ENCODE measurements at places on chromosomes 13 and 19.

- DNase-seq: no peak
Measured at GRCh38 chr19:51025809-51026553, 435 bp downstream of the KLK11 start.

- DNase-seq: no peak
Measured at GRCh38 chr19:13554506-13555240, 48.4 kb upstream of the CACNA1A start.

DNA sequence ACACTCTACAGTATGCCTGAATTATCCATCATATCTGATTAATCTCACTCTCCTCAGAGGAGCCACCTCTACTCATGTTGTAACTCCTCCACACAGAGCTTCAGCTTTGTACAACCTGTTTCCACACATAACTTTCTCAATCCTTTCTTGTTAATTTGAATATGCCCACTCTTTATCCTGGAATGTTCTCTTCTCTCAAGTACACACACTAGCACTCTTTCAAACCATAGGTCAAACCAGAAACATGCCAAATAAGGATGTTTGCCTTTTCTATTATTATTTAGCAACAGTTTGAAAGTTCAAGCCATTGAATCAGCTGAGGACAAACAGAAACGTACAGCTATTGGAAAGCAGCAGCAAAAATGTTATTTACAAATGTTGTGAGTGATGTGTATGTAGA, 110.3 kb downstream of the MIPEP start:
- DNase-seq: no peak

GRCh38 chr13:50762969-50763567, 80.4 kb downstream of the DLEU7 start:
- DNase-seq: no peak

DNA sequence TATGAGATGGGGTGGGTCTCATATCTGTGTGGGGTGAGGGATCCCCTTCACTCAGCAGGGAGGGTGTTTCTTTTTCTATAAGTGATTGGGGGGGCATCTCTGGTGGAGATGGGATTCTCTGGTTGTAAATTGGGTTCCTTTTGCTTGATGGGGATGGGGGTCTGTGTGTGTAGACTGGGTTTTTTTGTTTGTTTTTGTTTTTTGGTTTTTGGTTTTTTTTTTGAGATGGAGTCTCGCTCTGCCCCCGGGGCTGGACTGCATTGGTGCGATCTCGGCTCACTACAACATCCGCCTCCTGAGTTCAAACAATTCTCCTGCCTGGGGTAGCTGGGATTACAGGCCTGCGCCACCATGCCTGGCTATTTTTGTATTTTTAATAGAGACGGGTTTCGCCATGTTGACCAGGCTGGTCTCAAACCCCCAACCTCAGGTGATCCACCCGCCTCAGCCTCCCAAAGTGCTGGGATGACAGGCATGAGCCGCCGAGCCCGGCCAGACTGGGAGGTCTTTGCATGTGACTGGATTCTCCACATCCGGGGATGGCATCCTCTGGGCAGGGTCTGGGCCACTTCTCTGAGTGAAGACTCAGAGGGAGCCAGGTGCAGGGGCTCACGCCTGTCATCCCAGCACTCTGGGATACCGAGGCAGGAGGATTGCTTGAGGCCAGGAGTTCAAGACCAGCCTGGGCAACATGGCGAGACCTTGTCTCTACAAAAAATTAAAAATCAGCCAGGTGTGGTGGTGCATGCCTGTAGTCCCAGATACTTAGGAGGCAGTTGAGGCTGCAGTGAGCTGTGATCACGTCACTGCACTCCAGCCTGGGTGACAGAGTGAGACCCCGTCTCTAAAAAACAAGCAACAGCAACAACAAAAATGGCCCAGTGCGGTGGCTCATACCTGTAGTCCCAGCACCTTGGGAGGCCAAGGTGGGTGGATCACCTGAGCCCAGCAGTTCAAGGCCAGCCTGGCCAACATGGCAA, 799 bp downstream of the MYBPC2 start:
- DNase-seq: no peak

- no peak for DNase-seq
Measured at GRCh38 chr19:17259118-17259780, 5.3 kb downstream of the USHBP1 start.

DNA sequence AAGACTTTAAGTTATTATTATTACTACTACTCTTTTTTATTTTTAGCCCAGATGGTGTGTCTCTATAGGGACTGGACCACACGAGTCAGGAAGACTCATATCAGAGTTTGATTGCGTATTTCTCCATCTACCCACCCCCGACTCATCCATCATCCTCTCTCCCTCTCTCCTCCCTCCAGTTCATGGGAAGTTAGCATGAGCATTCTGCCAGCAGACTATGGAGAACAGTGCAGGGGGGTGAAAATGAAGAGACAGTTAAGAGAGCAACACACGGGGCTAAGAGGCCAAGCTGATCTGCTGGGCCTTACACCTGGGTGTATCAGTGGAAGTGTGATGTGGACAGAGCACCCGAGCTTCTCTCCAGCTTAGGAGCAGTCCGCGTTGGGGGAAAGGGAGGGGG, 95.0 kb downstream of the UQCRFS1 start:
- DNase-seq: no peak

- DNase-seq: peak; percentile 12
Measured at GRCh38 chr19:12092065-12092867, 27.7 kb downstream of the ZNF844 start.

- no peak for DNase-seq
Measured at GRCh38 chr19:33706631-33707030, 84.9 kb downstream of the CHST8 start.

DNA sequence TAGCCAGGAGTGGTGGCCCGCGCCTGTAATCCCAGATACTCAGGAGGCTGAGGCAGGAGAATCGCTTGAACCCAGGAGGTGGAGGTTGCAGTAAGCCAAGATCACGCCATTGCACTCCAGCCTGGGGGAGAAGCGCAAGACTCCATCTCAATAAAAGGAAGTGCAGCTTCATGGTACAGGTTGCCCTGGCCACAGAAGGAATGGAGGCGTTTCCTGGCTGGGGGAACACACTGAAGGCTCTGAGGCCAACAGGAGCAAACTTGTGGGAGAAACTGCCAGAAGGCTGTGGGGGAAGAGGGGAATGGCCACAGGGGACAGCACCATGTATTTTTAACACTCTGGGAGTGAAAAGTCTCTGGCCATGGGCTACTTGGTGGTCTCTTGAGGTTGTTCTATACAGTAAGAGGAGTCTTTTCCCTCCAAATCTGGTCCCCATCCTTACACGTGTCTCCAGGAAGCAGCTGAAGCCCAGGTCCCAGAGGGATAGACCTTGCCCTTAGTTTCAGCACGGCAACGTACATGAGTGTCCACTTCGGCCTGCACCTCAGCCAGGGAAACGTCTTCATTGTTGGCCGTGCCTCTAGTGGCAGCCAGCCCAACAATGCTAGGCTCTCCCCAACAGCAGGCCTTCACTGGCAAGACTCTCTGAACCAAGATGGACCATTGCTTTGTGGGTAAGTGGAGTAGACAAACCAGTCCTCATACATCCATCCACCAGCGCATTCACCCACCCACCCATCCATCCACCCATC, 7.4 kb downstream of the MICOS13 start:
- no peak for DNase-seq

DNA sequence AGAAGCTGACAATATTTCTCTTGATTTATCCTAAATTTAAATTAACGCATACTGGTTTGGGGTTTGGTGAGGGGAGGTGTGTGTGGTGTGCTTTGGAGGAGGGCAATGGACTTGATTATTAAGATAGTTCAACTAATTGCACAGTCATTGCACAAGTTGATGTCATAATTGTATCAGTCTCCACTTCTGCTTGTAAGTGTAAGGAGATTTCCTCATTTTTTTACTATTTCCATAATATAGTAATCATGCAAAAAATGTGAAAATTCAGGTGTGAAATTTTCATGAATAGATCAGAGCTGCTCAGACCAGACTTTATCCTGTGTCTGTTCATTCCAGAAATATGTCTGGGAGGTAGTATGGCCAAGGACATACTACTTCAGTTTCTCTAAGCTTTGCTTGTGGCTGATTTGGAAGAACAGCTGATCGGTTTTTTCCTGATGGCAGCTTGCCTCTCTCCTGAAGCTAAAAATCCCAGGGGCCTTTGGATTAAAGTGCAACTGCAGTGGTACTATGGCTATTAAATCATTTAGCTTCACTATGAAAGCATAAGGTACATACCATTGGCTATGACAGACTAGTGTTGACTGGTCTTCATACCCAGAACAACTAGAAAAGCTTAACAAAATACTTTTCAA, 201.8 kb upstream of the MIR17HG start:
- no peak for DNase-seq

- DNase-seq: no peak
Measured at GRCh38 chr13:78780708-78781107, 121.8 kb upstream of the OBI1 start.

- peak; percentile 43 for DNase-seq
Measured at GRCh38 chr19:7862413-7862951, 11.7 kb downstream of the PRR36 start.

- DNase-seq: no peak
Measured at GRCh38 chr19:2615782-2616181, 86.7 kb downstream of the GNG7 start.

- DNase-seq: peak; percentile 29
Measured at GRCh38 chr19:44903602-44904425, 1.8 kb upstream of the APOE start.

DNA sequence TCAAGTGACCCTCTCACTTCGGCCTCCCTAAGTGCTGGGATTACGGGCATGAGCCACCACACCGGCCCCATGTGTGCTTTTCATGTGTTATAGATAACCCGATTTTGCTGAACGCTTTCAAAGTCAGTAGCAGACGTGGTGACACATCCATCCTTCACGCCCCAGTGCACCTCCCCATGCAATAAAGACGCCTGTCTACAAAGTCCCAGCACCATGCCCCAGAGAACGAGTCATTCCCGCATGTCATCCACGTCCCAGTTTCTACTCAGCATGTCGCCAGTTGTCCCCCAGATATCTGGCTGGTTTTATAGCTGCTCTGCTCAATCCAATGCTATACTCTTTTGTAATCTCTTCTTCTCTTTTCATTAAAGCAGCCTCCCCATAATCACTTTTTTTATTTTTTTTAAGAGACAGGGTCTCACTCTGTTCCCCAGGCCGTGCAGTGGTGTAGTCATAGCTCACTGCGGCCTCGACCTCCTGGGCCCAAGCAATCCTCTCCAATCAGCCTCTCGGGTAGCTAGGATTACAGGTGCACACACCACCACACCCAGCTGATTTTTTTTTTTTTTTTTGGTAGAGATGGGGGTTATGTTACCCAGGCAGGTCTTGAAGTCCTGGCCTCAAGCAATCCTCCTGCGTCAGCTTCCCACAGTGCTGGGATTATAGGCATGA, 42.5 kb downstream of the DNM2 start:
- DNase-seq: peak; percentile 9

GRCh38 chr19:44845612-44846454, at the start of gene NECTIN2:
NECTIN2 (plus strand) TSS chr19:44846297; CDS start chr19:44846526, 229 bp downstream.
- DNase-seq: peak; percentile 52

GRCh38 chr13:42170029-42170428, 101.9 kb upstream of the AKAP11 start:
- DNase-seq: no peak

GRCh38 chr19:36097036-36097435, 13.9 kb upstream of the OVOL3 start:
- DNase-seq: no peak

DNA sequence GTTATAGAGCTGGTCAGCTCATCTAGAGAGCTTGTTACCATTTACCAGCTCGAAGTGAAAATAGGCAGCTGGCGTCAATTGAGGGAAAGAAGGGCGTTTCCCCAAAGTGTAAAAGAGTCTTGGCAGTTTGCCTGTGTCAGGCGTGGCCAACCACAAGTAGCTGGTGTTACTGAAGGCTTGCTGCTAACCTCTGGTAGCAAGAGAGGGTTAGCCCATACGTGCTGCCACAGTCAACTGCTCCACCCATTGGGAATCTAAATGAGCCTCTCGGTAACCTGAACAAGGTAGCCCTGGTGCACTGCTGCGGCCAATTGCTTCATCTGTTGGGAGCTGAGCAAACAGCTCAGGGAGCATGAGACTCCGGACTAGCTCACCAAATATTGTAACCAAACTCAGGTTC, 314.9 kb upstream of the SLITRK5 start:
- DNase-seq: no peak

- DNase-seq: no peak
Measured at GRCh38 chr19:47778954-47779351, 450 bp downstream of the SELENOW start.

- DNase-seq: no peak
Measured at GRCh38 chr19:50745221-50745620, 22.1 kb downstream of the CLEC11A start.

- no peak for DNase-seq
Measured at GRCh38 chr19:28535352-28535775, 677.6 kb downstream of the UQCRFS1 start.

GRCh38 chr13:50713523-50714248, 129.8 kb downstream of the DLEU7 start:
- DNase-seq: no peak

GRCh38 chr13:71378961-71379905, 487.8 kb downstream of the DACH1 start:
- DNase-seq: no peak

DNA sequence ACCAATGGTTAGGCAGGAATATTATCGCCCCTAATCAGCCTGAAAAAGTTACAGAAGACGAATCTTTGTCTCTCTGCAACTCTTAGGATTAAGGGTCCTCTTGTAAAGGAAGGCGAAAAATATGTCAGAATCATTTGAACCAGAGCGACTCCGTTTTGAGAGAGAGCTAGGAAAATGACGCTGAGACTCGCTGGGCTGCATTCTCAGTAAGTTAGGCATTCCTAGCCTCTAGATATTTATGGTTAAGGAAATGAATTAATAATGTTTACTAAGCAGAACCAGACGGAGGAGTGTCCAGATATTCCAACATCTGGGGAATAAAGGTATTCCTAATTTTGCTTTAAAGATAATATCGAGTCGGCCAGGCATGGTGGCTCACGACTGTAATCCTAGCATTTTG, 755 bp upstream of the ZNF726 start:
- no peak for DNase-seq

- DNase-seq: no peak
Measured at GRCh38 chr19:44785271-44785670, 7.6 kb downstream of the CBLC start.

- no peak for DNase-seq
Measured at GRCh38 chr13:110129076-110129475, 177.9 kb downstream of the COL4A1 start.

GRCh38 chr13:100100115-100100879, 11.4 kb downstream of the PCCA start:
- no peak for DNase-seq

- no peak for DNase-seq
Measured at GRCh38 chr13:113604186-113604585, 19.6 kb downstream of the TFDP1 start.

GRCh38 chr13:114151565-114152284, 19.3 kb upstream of the RASA3 start:
- DNase-seq: no peak

GRCh38 chr19:52237771-52238400, 31.5 kb upstream of the ZNF766 start:
- peak; percentile 14 for DNase-seq

DNA sequence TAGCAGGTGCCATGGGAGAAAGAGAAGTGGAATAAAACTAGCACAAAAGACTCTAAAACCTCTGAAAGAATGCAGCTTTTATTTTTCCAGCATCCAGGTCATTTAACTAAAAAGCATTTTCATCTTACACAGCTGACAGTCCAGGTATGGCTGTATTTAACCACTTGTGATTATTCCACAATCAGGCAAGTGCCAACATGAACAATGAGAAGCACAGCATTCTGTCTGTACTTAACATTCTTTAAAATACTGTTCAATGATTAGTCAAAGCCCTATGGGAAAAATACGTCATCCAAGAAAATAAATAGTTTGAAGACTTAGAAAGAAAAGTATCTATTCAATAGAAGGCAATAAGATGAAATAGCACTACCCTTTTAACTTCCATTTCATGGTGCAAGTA, 246.9 kb downstream of the LIG4 start:
- no peak for DNase-seq
